ENCODE measurements at places on chromosomes 5 and 9. TPM values are rescaled to one million over a fixed set of nuclear protein-coding genes. Genes with fewer than 3 reads are reported as not detected.

- H3K4me3 ChIP-seq: no peak overlapping the region
- no peaks in the 10 kb centered on the region for H3K27me3 ChIP-seq
- H3K4me1 ChIP-seq: peaks cover 44% of the 10 kb centered on the region
- peaks cover 15% of the 10 kb centered on the region for H3K36me3 ChIP-seq
- no peak for DNase-seq
- H3K27ac ChIP-seq: no peak overlapping the region
These were observed 7.0 kb downstream of the STOM start for GRCh38 chr9:121362813-121363621.

GRCh38 chr5:124466011-124466410, 280.4 kb downstream of the ZNF608 start:
- H3K27me3 ChIP-seq: no peaks in the 10 kb centered on the region
- H3K27ac ChIP-seq: no peak overlapping the region
- H3K4me3 ChIP-seq: no peak overlapping the region
- DNase-seq: no peak
- H3K4me1 ChIP-seq: no peaks in the 10 kb centered on the region

SEPTIN8 gene
- total RNA-seq: 20.5 TPM

PALM2AKAP2 gene
- 0.19 TPM for total RNA-seq

APBA1 gene
- 2.3 TPM for total RNA-seq

GRCh38 chr5:137342764-137343163, 156.4 kb downstream of the SPOCK1 start:
- no peak overlapping the region for H3K27ac ChIP-seq
- H3K4me3 ChIP-seq: no peak overlapping the region
- DNase-seq: no peak

PCSK1 gene
- total RNA-seq: not detected

- no peak overlapping the region for H3K4me3 ChIP-seq
- no peaks in the 10 kb centered on the region for H3K36me3 ChIP-seq
- no peak for DNase-seq
- no peaks in the 10 kb centered on the region for H3K4me1 ChIP-seq
- H3K27me3 ChIP-seq: no peaks in the 10 kb centered on the region
- no peak overlapping the region for H3K27ac ChIP-seq
These were observed 224.2 kb downstream of the MELK start for GRCh38 chr9:36796671-36797419.

DNA sequence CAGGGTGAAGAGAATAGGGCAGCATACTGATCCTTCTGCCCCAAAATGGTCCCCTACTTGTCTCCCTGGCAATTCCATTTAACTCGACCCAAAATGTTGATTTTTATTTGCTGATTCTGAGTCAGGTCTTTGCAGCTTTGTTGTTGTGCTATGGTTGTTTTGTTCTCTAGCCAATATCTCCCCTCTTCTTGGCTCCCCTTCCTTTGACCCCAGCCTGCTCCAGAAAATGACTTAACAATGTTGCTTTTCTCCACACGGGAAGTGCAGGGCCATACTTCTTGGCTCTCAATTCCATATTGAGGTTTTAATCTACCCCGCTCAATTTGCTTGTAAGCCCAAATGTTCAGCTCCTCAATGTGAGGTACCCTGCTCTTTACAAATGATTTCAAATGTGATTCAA, 330.0 kb downstream of the RASEF start:
- H3K4me3 ChIP-seq: no peak overlapping the region
- no peaks in the 10 kb centered on the region for H3K4me1 ChIP-seq
- DNase-seq: no peak
- H3K27ac ChIP-seq: no peak overlapping the region
- no peaks in the 10 kb centered on the region for H3K27me3 ChIP-seq
- H3K36me3 ChIP-seq: no peaks in the 10 kb centered on the region

AHRR gene
- total RNA-seq: 34.9 TPM

DNA sequence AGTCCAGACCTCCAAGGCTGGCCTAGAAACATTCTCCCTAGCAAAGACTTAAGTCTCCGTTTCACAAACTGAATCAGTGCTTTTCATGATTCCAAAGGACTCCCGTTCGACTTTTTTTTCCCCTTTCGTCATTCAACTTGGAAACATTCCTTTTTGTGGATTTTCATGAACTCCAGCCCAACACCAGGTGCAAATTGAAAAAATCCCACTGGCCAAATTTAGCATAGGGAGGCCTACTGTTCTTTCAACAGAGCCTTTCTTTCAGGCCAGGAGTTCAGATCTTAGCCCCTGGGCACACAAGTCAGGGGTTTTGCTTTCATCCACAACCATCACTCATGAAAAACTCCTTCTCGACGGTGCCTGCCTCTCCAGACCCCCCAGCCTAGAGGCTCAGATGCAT, 285.3 kb downstream of the PIK3R1 start:
- no peaks in the 10 kb centered on the region for H3K36me3 ChIP-seq
- no peak for DNase-seq
- no peak overlapping the region for H3K27ac ChIP-seq
- H3K4me3 ChIP-seq: no peak overlapping the region
- H3K4me1 ChIP-seq: no peaks in the 10 kb centered on the region
- H3K27me3 ChIP-seq: no peaks in the 10 kb centered on the region

Data from activated CD4-positive, alpha-beta T cell treated with anti-CD3 and anti-CD28 coated beads, Interleukin-2, amount 10 ng/mL, durations not matched to agents 7 days and 5 days (primary cell).